ENCODE measurements at places on chromosomes 12 and 14. TPM values are rescaled to one million over a fixed set of nuclear protein-coding genes. Genes with fewer than 3 reads are reported as not detected.
A peak's percentile ranks its signal among the peaks of the same experiment; 100 is the strongest.

DNA sequence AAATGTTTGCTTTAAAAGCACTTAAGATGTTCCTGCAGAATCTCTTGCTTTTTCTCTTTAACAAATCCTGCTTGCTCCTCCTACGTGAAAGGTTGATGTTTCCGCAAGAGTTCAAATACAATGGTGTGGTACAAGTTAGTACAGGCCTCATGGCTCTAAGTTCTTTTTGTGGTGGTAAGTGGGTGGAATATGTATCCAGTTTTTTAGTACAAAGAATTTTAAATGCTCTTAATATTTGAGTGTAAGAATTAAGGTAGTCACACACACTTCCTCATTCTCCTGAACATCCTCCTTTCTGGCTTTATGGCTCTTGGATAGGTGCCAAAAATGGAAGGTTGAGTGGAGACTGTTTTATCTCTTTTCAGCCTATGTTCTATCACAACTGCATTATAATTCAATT is 1.8 kb downstream of the OTOGL start:
- no peak for DNase-seq

DNA sequence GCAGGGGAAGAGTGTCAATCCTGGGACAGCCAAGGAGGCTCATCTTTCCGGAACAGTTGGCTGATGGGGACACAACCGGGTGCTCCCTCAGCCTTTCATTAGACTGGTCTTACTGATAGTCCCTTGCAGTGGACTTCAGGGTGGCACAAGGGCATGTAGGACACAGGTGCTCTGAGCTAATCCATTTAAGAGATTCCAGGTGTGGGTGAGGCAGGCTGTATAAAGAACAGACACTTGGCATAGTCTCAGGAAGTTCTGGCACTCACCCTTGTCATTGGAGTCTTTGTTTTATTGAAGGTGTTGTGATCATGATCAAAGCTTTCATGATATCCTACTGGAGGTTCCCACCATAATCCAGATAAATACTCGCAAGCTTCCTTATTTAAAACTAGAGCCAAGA is 341.6 kb downstream of the EMP1 start:
- DNase-seq: no peak

The RPS6KL1 gene
- 4.8 TPM for total RNA-seq

The CRIP1 gene
- 200 TPM for total RNA-seq

DNA sequence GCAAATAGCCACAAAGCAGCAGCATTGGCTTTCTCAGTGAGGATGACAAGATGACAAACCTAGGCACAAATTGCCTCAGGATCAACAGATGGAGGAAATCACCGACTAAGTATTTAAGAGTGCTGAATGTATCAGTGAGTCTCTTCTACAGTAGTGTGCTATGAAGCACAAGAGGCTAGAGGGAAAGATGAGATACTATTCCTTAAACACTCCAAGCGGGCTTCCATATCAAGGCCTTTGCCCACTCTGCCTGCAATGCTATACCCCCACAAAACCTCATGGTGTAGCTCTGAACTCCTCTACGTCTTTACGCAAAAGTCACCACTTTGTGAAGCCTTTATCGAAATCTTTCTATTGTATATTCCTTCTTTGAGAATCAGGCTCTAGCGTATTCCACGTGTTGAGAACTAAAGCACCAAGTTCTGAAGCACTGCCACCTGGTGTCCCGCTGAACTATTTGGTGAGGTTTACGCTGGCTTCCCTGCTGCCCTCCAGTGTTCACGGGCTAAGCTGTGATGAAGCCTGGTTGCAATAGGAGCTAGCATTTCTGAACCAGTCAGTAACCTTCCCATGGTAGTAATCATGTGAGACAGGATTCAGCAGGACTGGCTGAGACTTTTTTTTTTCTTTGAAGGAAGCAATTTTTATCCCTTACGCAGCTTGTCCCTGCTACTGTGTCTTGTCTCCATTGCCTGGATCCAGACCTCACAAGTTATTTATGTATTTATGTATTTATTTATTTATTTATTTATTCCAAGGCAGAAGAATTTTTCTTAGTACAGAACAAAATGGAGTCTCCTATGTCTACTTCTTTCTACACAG is 426.5 kb upstream of the OR4E1 start:
- DNase-seq: peak; percentile 36

The KRT3 gene
- 0.09 TPM for total RNA-seq

GRCh38 chr12:121581686-121582429 is 1.0 kb upstream of the KDM2B start:
- DNase-seq: no peak

GRCh38 chr12:7197841-7198240 is 8.4 kb downstream of the PEX5 start:
- no peak for DNase-seq

Data from activated naive CD4-positive, alpha-beta T cell treated with anti-CD3 and anti-CD28 coated beads, Interleukin-2, amount 50 U/mL, for 72 hours (primary cell).